ENCODE measurements at places on chromosomes 7 and 10.

GRCh38 chr7:19939746-19940145 lies 166.3 kb upstream of the TMEM196 start:
- DNase-seq = no peak

GRCh38 chr7:76233538-76234281 lies 32.0 kb downstream of the SRRM3 start:
- no peak for DNase-seq

- DNase-seq = no peak
Measured at GRCh38 chr7:47047384-47047783, 534.5 kb downstream of the TNS3 start.

DNA sequence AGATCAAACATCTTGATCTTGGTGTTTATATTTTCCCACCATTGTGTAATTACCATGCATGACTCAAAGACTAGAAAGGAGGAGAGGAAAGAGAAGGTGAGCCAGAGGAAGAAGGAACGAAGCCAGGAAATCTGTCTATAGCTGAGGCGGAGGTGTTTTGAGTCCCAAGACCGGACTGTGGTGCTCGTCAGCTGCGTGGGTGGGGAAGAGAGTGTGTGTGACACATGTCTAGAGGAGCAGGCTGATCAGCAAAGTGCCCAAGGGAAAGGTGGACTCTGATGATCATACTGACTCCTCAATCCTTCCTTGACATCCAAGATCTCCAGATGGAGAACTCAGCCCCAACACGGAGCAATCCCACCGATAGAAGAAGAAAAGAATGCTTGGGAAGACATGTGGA lies 189.5 kb upstream of the MINDY3 start:
- no peak for DNase-seq

- DNase-seq = no peak
Measured at GRCh38 chr10:78254013-78254412, 220.3 kb downstream of the RPS24 start.

GRCh38 chr7:30445770-30446169 lies 32.8 kb downstream of the NOD1 start:
- peak; percentile 44 for DNase-seq
